Dermis blood vessel endothelial cell (primary cell): ENCODE measurements at places on chromosomes 5 and 9.

- DNase-seq = no peak
Measured at GRCh38 chr9:105418588-105419500, 29.0 kb upstream of the FSD1L start.

GRCh38 chr9:90458485-90458884 lies 184.1 kb downstream of the DIRAS2 start:
- DNase-seq = no peak

DNA sequence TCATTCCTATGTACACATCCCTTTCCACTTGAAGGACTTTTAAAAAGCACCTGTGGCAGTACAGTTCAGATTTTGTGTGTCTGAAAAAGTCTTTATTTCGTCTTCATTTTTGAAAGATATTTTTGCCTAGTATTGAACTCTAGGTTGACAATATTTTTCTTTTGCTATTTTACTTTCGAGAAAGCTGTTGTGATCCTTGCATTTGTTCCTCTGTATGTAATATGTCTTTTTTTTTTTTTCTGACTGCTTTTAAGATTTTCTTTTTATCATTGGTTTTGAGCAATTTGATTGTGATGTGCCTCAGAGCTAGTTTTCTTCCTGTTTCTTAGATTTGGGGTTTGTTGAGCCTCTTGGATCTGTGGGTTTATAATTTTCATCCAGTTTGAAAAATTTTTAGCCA lies 13.3 kb downstream of the LCP2 start:
- no peak for DNase-seq

DNA sequence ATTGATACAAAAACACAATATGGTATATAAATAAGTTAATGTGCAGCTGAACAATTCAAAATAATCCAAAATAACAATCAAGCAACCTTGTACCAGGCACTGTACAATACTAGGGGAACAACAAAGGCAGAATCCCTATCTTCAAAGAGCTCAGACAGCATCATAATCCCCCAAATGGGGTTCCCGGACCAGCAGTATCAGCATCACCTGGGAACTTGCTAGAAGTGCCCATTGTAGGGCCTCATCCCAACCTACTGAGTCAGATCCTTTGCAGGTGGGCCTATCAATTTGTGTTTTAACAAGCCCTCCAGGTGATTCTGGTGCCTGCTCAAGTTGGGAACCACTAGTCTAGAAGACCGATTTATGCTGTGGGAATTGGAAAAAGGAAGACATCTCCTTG lies 27.1 kb downstream of the SLIT3 start:
- no peak for DNase-seq

- DNase-seq = no peak
Measured at GRCh38 chr5:175813943-175814630, 57.3 kb upstream of the CPLX2 start.

DNA sequence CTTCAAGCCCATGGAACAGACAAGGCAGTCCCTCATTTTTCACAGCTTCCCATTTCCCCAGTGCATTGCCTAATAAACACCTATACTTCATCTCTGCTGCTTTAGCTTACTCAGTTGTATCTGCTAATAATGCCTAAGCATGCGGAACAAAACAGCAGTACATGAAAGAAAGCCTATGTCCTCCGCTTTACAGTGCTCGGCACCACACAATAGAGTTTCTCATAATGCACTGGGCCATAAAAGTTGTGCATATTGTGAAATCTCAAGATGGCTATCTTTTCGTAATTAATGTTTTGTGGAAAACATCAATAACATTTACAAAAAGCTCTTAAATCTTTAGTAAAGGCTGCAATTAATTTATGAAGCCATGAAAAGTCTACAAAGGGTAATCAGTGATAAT lies 69.3 kb downstream of the DENND1A start:
- no peak for DNase-seq

- DNase-seq = no peak
Measured at GRCh38 chr5:18970000-18970399, 1018.0 kb downstream of the CDH18 start.

DNA sequence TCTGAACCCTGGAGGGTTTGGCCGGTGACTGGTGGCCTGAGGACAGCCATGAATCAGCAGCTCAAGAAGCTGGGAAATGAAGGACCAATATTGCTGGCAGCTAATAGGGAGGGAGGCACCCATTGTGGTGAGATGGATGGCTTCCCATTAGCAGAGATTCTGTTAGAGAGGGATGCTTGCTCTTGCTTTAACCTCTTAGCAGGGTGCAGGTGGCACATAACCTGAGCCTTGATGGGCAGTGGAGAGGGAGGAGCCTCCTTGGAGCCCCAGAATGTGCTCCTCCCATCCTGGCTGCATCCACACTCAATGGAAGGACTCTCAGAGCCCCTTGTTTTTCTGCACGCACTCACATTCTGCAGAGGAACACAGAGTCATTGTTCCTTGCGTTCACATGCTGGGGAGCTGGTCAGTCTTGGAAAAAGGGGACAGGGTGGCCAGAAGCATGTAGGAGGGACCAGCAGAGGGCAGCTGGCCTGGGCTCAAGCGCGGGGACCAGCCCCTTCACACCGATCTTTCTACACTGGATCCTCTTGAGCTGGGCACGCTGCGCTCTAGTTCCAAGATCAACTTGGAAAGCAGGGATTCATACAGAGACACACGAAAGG lies 161.8 kb downstream of the MED10 start:
- DNase-seq = no peak

DNA sequence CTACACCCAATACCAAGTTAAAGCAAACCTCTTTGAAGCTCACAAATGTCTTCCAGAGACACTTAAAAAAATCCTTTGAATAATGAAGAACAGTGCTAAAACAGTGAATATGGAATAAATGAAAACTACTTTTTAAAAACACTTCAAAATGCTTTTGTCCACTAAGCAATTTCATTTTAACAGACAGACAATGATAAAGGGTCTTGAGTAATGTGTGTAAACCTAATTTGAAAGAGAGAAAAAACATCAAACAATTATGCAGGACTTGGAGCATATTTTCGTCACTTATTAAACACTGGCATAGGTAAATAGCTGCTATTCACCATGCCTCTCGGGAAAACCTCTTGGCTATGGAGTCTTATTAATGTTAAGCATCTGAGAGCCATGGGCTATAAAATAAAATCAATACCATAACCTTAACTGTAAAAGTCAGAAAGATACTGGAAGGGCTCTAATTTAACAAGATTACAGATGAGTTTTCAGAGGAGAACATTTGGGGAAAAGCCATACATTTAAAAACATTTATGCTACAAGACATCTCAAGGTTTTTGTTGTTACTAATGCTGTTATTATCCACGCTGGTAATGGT lies 177.8 kb downstream of the NFIB start:
- no peak for DNase-seq

DNA sequence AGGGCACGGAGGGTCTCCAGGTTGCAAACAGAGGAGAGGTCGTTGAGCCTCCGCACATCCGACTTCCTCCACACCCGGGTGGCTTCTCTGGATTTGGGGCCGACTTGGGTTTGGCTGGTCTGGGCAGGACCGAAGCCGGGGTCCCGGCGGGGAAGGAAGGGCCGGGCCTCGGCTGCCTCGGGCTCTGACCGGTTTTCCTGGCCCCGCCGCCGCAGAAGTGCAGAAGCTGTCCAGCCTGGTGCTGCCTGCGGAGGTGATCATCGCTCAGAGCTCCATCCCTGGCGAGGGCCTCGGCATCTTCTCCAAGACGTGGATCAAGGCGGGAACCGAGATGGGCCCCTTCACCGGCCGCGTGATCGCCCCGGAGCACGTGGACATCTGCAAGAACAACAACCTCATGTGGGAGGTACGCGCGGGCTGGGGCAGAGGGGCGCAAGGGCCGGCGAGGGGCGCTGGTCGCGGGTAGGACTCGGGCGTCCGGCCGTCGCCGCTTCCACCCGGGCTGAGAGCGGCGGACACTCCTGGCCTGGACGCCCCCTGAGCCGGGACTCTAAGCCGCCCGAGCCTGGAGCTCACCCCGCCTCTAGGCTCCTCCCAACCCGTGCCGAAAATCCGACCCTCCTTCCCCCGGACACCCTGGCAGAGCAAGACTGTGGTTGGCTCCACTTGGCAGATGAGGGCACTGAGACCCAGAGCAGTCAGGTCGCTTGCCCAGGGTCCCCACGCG lies 2.2 kb downstream of the PRDM12 start:
- no peak for DNase-seq

- no peak for DNase-seq
Measured at GRCh38 chr5:93279296-93279963, 301.6 kb downstream of the NR2F1-AS1 start.
